Caco-2 (cell line): ENCODE measurements at places on chromosomes 4 and X. TPM values are rescaled to one million over a fixed set of nuclear protein-coding genes. Genes with fewer than 3 reads are reported as not detected.
A peak's percentile ranks its signal among the peaks of the same experiment; 100 is the strongest.

GRCh38 chr4:815464-816146, 10.3 kb downstream of the CPLX1 start:
- no peak overlapping the region for H3K4me3 ChIP-seq
- H3K27me3 ChIP-seq = no peaks in the 10 kb centered on the region
- H3K27ac ChIP-seq = no peak overlapping the region
- DNase-seq = no peak
- H3K4me1 ChIP-seq = no peaks in the 10 kb centered on the region

GRCh38 chr4:110589297-110589696, 33.6 kb downstream of the PITX2 start:
- H3K4me3 ChIP-seq = no peak overlapping the region
- DNase-seq = no peak
- H3K27ac ChIP-seq = no peak overlapping the region
- no peaks in the 10 kb centered on the region for H3K4me1 ChIP-seq

EFHC2 gene
- total RNA-seq = not detected in 2 replicates

DNA sequence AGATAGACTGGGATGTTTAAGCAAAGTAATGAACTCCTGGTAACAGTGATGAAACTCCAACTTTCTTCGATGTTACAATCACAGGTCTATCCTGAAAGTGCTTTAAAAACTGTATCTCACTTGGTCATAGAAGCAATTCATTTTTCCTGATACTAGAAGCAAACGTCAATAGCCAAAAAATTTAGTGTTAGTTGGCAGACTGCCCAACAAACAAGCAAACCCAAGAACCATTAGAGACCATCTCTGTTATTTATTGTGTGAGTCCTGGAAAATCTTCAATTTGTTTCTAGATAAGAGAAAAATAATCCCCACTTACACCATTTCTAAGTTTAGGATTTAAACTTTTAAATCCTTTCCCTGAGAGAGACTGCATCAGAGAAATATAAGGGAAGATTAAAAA, 553.9 kb downstream of the INPP4B start:
- H3K36me3 ChIP-seq = no peaks in the 10 kb centered on the region
- H3K4me3 ChIP-seq = no peak overlapping the region
- H3K4me1 ChIP-seq = no peaks in the 10 kb centered on the region
- H3K27me3 ChIP-seq = no peaks in the 10 kb centered on the region

DNA sequence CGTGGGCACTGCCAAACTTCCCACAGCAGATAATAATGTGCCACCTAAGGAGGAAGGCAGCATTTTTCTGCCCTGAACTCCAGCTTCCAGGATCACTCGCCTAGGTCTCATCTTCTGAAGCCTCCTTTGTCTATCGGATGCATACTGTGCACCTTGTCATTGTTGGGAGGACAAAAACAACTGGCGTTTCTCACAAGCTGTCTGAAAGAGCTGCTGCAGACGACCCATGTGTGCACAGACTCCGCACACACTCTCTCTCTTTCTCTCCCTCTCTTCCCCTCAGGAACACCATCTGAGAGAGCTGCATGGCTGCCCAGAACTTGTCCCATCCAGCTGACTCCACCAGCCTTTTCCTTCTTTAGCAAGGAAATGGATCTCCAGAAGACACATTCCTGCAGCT, 83.0 kb downstream of the MAML3 start:
- H3K4me1 ChIP-seq = peaks cover 19% of the 10 kb centered on the region
- no peaks in the 10 kb centered on the region for H3K27me3 ChIP-seq
- peak overlapping the region; percentile 56 for H3K27ac ChIP-seq
- H3K4me3 ChIP-seq = no peak overlapping the region

DNA sequence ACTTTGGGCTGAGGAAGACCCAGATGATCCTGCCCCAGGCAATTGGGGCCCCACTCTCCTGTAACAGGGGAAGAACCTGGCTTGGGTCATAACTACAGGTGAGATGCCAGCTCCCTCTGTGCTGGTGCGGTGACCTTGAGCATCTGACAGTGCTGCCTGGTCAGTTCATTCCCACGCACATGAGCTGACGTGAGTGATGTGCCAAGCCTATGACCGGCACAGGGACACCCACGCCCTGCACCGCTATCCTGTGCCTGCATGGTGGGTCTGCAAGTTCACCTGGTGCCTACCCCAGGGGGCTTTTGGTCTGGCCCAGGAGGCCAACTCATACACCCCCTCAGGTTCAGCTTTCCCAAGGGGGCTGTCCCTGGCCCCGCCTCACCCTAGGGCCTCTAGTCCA, 123.7 kb upstream of the PSAPL1 start:
- H3K4me3 ChIP-seq = no peak overlapping the region
- no peak for DNase-seq
- no peaks in the 10 kb centered on the region for H3K27me3 ChIP-seq
- H3K4me1 ChIP-seq = no peaks in the 10 kb centered on the region
- no peak overlapping the region for H3K27ac ChIP-seq

DNA sequence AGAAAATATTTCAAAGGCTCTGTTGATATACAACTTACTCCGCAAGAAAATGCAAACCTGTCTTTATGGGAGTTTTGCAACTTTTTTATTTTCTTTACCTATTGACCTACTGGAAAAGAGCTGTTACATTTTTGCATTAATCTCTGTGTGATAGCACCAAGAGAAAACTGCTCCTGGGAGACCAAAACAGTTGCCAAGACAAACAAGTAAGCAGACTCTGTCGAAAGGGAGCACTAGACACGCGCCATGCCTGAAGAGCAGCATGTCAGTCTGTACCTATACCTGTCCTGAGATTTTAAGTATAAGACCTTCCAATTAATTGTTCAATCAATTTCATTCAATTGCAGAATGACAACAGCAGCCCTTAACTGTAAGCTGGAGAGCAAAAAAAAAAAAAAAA, 56.0 kb upstream of the TECRL start:
- H3K4me3 ChIP-seq = no peak overlapping the region
- no peaks in the 10 kb centered on the region for H3K36me3 ChIP-seq
- no peaks in the 10 kb centered on the region for H3K27me3 ChIP-seq
- no peaks in the 10 kb centered on the region for H3K4me1 ChIP-seq
- H3K27ac ChIP-seq = no peak overlapping the region
- no peak for DNase-seq

GRCh38 chrX:4932790-4933189, 1219.3 kb upstream of the PRKX start:
- no peaks in the 10 kb centered on the region for H3K27me3 ChIP-seq
- H3K4me1 ChIP-seq = no peaks in the 10 kb centered on the region
- no peaks in the 10 kb centered on the region for H3K36me3 ChIP-seq
- DNase-seq = no peak
- H3K27ac ChIP-seq = no peak overlapping the region

- no peak overlapping the region for H3K4me3 ChIP-seq
- peaks cover 42% of the 10 kb centered on the region for H3K4me1 ChIP-seq
- H3K27ac ChIP-seq = peak overlapping the region; percentile 78
- H3K36me3 ChIP-seq = no peaks in the 10 kb centered on the region
Measured at GRCh38 chrX:42755815-42756214, 22.1 kb downstream of the PPP1R2C start.

DNA sequence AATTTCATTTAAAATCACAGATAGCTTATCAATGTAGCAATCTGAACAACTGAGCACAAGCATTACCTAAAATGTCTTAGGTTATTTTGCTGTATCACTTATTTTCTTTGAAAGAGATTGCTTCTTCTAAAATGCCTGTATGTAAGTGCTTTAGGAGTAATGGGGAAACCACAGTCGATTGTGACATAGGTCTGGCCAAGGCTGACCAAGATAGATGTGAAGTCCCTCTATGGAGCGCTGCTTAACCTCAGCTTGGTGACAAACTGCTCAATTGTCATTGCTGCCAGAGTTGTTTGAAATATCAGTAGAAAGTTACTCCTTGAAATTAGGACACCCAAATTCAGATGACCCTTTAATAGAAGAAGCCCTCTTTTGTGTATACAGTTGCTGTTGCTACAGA, 401.9 kb upstream of the NDST4 start:
- no peaks in the 10 kb centered on the region for H3K4me1 ChIP-seq
- H3K4me3 ChIP-seq = no peak overlapping the region
- no peak for DNase-seq

DNA sequence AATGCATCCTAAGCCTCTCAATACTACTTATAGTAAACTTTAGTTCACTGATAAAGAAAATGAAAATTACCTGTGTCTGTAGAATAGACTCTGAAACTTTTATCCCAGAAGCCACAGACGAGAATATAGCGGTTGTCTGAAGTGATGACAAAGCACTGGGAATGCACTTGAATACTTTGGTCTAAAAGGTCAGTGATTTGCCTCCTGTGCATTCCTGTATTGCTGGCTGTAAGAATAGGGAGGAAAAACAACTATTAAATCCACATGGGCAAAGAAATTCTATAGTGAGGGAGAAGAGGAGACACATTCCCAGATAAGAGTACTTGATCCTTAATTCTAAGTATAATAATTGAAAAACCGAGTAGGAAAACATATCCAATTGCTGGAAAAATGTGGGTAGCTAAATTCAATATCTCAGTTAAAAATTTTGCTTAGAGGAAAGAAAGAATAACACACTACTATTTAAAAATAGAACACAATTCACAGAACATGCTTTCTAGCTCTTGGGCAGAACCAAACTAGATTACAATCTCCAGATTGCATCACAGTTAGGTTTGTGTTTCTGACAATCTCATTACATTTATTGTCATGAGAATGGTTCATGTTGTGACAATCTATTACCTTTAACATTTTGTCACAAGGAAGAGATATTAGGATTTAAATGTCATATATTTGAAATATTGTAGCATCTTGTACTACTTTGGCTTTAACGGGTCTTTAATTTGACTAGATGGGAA, 232.1 kb downstream of the DCLK2 start:
- no peak overlapping the region for H3K4me3 ChIP-seq
- no peak overlapping the region for H3K27ac ChIP-seq
- no peak for DNase-seq
- no peaks in the 10 kb centered on the region for H3K36me3 ChIP-seq
- no peaks in the 10 kb centered on the region for H3K27me3 ChIP-seq
- H3K4me1 ChIP-seq = no peaks in the 10 kb centered on the region

DNA sequence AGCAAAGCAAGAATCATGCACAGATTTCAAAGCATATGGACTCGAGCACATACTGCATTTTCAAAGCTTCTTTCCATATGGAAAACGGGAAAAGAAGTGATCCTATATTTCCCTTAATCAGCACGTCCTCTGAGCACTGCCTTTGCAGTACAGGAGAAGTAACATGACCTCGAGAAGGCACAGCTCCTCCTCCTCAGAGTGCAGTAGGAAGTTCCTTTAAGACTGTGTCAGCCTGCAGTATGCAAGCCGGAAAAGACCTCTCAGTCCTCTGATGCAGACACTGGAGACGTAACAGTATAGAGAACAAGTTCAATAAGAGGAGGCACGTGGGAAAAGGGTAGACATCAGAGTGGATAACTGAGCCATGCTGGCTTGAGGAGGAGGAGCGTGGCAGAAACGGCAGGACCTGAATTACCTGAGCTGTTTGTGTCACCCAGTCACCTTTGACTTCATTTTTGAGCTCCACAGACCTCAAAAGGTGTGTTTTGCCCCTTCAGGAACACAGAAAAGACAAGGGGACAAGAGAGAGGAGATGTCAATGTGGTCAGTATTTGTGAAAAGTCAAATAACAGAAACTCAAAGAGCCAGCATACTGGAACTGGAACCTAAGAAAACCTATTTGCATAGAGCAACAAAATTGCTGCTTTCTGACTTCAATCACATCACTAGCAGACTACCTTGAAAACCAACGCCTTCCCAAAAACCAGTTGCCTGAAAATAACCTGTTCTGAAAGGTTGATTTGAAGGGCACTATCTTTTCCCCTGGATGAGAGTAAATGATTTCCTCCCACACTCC, 20.8 kb downstream of the IRF2 start:
- H3K36me3 ChIP-seq = peaks cover 1% of the 10 kb centered on the region; the same call in 1 of the 2 replicates
- no peaks in the 10 kb centered on the region for H3K4me1 ChIP-seq
- H3K27ac ChIP-seq = no peak overlapping the region
- DNase-seq = no peak
- H3K27me3 ChIP-seq = no peaks in the 10 kb centered on the region

DNA sequence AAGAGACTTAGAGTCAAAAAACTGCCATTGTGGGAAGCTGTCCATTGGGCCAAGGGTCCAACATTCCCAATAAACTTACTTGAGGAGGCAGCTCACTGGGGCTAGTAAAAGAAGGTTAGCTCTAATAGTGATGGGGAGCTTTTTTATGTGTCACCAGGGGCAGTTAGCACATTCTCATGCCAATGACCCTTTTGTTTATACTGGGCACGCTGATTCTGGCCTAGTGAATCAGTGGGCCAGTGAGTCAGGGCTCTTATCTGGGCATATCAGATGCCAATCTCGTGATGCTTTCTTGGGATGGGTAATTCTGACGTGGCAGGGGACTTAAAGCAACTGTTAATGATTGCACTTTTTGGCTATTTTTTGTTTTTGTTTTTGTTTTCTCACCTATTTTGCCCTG, 27.8 kb downstream of the TCEAL1 start:
- no peaks in the 10 kb centered on the region for H3K27me3 ChIP-seq
- no peak overlapping the region for H3K27ac ChIP-seq
- H3K4me3 ChIP-seq = no peak overlapping the region
- H3K36me3 ChIP-seq = no peaks in the 10 kb centered on the region
- H3K4me1 ChIP-seq = peaks cover 2% of the 10 kb centered on the region; the same call in 1 of the 2 replicates
- DNase-seq = no peak

MAGED4 gene
- total RNA-seq = not detected in 2 replicates
